ENCODE measurements at places on chromosomes 2 and 18.
A peak's percentile ranks its signal among the peaks of the same experiment; 100 is the strongest.

GRCh38 chr18:31064130-31064529 lies 21.6 kb upstream of the DSC3 start:
- DNase-seq = no peak

GRCh38 chr2:178830451-178830850 lies 23.2 kb upstream of the TTN start:
- no peak for DNase-seq

- DNase-seq = no peak
Observed at GRCh38 chr2:162298669-162299335, 19.7 kb downstream of the IFIH1 start.

GRCh38 chr2:236271851-236272250 lies 7.6 kb upstream of the ASB18 start:
- no peak for DNase-seq

DNA sequence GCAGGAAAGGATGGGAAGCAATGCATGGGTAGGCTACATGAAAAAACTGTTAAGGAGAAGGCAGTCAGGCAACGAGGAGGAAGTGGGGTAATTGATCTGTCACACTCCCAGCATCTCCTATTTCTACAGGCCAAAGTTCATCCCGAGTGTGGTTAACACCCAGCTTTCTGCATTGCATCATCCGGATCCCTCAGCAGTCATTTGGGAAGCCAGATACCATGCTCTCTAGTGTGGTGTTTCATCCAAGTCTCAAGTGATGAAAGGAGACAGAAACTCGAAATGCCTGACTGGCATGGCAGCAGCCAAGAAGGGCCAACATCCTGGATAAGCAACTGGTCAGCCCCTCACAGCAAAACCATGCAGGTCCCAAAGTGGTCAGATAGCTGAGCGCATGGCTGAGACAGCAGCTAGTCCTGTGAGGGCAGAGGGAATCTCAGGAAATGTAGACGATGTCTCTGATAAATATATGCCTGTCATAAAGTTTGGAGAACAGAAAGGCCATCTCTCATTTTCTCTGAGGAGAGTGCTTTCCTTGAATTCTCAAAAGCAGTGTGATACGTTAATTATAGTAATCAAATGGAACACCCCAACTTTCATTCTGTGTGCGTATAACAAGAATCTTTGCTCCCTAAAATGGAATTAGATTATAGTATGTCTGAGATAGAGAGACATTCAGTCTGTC lies 24.8 kb upstream of the HNRNPA3 start:
- DNase-seq = no peak

GRCh38 chr2:227177592-227178336 lies 13.3 kb downstream of the COL4A3 start:
- DNase-seq = no peak

DNA sequence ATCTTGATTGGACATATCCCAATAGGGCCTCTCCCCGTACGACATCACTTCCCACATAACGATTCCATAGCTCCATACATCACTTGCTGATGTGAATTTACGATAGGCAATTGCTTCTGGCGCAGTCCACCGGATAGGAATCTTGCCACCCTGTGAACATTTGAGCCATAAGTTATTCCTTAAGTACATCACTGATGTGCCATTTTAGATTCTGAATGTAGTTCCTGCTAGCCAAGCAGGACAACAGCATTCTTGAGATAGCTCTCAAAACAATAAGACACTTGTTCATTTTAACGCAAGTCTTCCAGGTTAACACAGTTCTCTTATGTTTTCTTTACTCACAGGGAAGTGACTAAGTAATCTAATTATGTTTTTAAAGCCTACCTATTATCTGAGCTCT lies 138.0 kb downstream of the EPHA4 start:
- no peak for DNase-seq

DNA sequence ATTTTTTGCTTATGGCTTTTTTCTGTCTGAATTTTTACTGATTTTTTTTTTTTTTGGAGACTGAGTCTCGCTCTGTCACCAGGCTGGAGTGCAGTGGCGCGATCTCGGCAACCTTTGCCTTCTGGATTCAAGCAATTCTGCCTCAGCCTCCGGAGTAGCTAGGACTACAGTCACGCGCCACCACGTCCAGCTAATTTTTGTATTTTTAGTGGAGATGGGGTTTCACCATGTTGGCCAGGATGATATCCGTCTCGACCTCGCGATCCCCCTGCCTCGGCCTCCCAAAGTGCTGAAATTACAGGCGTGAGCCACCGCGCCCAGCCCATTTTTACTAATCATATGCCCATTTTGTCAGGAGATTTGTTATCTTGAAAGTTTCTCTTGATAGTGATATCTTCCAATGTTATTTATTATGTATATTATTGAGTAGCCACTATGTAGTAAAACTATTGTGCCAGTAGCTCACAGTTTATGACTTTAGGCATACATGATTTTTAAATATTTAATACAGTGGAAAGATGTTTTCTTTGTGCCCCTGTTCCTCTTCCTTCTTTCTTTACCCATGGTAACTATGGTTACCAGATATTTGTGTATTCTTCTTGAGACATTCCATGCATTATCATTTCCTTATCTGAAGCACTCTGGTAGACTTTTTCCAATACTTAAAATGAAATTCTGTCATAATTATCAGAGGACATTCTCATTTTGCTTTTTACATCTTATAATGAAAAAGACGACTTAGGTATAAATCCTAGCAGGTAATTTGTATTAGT lies 2.1 kb downstream of the HAT1 start:
- DNase-seq = no peak

GRCh38 chr2:203873921-203874631 lies 6.5 kb downstream of the CTLA4 start:
- no peak for DNase-seq

DNA sequence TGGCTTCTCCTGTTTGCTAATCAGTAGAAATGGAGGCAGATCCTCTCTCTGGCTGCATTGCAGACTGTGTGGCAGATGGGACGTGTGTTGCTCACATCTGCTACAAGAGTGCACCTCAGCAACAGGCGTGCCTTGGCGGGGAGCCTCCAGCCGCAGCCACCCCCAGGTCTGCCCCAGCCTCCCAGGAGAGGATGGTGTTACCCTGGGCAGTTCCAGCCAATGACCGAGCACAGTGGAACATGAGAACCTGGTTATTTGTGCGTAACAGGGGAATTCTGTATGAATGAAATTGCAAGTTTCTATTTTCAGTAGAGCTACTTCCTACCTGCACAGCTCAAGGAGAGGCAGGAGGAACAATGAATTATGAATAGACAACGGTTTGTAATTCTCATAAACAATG lies 130.6 kb upstream of the CBLN2 start:
- no peak for DNase-seq

DNA sequence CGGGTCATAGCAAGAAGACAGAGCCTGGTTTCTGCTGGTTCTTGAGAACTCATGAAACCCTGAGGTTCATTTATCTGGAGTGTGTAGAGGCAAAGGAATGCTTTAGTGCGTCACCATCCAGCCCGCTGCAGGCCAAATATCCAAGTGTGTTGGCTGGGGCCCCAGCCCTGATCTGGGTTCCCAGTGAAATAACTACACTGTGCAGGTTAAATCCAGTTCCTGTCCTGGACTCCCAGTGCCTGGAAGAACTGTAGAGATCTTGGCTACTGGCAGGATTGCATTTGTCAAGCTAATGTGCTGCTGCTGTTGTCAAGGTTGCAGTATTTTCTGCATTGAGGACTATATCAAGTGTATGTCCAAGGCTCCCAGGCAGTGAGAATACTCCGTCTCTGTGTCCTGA lies 89.9 kb downstream of the MAPK4 start:
- DNase-seq = no peak

DNA sequence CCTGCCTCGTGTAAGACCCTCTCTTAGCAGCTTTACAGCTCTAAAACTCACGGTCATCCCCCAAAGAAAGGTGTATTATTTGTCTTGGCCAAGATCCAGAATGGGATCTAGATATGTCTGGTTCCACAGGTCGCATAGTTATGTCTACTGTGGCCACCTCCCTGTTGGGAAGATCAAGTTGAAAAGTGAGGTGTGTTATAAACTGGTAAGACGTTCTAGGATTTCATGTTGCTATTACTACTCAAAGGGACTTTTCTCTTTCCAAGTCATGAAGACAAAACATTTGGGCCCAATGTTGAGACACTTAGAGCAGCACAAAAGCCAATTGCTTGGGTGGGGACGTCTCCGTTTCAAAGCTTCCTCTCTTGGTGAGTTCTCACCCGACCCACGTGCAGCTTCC lies 766.0 kb downstream of the RNF144A start:
- DNase-seq = no peak

DNA sequence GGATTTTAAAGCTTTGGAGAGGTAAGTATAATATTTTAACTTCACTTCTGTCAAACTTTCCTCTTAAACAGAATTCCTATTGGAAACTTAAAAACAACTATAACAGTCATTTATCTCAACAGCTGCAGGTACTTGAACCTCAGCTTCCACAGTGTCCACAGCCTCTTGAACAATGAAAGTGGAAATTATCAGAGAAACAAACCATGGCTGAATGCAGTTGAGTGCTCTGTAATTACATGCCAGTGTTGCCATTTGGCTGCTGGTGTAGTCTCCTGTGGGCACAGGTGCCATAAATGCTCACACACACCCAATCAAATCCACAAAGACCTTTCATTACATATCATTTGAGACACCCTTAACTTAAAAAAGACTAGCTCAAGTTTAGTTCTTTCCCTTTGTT lies 125.1 kb downstream of the CPS1 start:
- DNase-seq = no peak

DNA sequence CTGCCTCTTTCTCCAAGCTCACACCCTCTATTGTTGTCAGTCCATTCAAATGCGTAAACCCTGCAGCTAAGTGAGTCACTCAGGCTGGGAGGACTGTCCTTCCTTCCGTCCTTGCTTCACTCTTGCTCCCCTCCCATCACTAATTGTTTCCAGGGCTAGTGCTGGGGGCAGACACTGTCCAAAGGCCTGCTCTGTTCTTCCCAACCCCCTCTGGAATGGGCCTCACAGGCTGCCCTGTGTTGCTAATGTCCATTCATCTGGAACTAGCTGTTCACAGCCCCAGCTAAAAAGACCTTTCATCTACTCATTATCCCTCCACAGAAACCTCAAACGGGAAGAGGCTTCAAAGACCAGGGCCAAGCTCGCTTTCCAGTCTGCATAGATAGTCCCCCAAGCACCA lies 31.9 kb upstream of the NRP2 start:
- no peak for DNase-seq

GRCh38 chr18:37499044-37499443 lies 66.6 kb downstream of the CELF4 start:
- no peak for DNase-seq

DNA sequence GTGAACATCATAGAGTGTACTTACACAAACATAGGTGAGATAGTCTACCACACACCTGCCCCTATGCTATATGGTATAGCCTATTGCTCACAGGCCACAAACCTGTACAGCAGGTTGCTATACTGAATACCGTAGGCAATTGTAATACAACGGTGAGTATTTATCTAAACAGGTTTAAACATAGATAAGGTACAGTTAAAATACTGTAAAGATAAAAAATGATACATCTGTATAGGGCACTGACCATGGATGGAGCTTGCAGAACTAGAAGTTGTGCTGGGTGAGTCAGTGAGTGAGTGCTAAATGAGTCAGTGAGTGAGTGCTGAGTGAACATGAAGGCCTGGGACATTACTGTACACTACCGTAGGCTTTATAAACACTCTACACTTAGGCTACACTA lies 267.0 kb upstream of the HS6ST1 start:
- DNase-seq = peak; percentile 20

DNA sequence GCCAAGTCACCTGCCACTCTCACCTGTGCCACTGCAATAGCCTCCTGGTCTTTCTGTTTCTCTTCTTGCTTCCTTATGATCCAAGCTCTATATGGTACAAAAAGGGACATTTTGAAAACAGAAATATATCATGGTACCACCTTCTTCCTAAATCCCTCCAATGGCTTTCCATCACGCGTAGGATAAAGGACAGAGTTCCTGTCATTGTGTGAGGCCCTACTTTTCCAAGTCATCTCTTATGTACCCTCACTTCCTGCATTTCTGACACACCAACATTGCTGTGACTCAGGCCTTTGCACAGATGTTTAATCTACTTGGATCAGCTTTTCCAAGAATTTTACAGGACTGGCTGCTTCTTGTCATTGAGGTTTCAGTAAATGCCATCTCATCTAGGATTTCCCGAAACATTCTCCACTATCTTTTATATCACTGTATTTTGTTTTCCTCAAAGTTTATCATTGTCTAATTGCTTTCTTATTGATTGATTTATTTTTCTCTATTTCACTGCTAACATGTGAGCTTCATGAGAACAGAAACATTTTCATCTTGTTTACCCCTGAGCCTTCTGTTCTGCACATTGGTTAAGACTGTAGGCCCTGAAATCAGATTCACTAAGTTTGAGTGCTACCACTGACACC lies 426.1 kb upstream of the FANCL start:
- DNase-seq = no peak

GRCh38 chr2:16395601-16396000 lies 270.0 kb downstream of the CYRIA start:
- DNase-seq = no peak

GRCh38 chr2:242060212-242060835 lies 190.8 kb downstream of the RTP5 start:
- no peak for DNase-seq

DNA sequence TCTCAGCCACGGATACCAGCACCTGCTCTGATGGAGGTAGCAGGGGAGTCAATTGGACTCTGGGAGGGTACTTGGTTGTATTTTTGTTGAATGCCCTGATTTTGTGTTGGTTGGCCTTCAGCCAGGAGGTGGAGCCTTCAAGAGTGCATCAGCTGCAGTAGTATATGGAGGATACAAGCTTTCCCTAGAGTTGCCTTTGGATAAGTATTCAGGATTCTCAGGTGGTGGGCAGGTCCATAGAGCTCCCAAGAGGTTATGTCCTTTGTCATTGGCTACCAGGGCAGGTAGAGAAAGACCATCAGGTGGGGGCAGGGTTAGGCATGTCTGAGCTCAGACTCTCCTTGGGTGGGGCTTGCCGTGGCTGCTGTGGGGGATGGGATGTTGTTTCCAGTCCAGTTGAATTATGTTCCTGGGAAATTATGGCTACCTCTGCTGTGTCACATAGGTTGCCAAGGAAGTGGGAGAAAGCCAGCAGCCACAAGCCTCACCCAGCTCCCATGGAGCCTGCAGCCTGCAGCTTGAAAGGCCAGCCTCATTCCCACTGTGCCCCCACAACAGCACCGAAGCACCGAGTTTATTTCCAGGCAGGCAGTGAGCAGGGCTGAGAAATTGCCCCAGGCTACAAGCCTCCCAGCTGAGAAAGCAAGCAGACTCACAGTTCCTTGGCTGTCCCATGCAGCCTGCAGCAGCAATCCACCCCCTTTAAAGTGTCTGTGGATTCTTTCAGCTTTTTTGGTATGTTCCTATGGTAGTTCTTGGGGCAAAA lies 38.6 kb upstream of the CHST9 start:
- DNase-seq = no peak

- DNase-seq = no peak
Observed at GRCh38 chr2:130776550-130776949, 21.2 kb downstream of the AMER3 start.

GRCh38 chr2:179850188-179850587 lies 11.2 kb downstream of the ZNF385B start:
- DNase-seq = no peak

DNA sequence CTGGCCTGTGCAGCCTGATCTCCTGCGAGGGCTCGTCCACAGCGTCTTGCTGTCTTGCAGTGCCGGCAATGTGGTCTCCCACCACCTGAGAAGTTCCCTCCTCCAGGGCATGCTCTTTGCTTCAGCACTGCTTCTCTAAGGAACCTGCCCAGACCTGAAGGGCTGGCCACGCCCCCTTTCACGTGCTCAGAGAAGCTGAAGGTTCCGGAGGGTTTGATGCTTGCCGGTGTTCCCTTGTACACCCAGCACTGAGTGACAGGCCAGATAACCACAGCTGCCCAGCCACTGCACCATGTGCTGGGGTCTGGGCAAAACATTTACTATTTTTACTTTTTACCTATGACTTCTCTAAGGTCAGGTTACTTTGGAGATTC lies 1.7 kb upstream of the POLR2D start:
- DNase-seq = peak; percentile 6

GRCh38 chr2:231642631-231643494 lies 50.2 kb downstream of the TEX44 start:
- peak; percentile 67 for DNase-seq

All from suppressor macrophage (primary cell).